ENCODE measurements at places on chromosomes 1 and 21.

- DNase-seq: peak; percentile 25
Measured at GRCh38 chr1:96309783-96310182, 411.8 kb upstream of the PTBP2 start.

DNA sequence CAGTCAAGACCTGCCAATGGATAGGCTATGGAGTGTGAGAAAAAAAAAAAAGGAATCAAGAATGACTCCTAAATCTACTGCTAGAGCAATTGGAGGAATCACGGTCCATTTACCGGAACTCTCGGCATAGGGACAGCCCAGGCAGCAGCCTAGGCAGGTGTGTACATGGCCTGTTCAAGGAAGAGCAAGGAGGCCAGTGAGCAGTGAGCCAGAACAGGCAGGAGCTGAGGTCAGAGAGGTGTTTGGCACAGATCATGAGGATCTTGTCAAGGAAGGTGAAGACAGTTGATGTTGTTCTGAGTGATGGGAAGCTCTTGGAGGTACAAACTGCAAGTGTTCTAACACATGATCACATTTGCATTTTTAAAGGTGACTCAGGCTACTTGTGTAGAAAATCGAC is 40.6 kb upstream of the HHAT start:
- DNase-seq: no peak

GRCh38 chr1:66725885-66726665 is 26.2 kb upstream of the DYNLT5 start:
- peak; percentile 60 for DNase-seq

GRCh38 chr1:32388641-32389040 is 5.6 kb downstream of the BSDC1 start:
- DNase-seq: no peak

GRCh38 chr1:74690364-74690696 is 16.7 kb upstream of the ERICH3 start:
- DNase-seq: no peak

GRCh38 chr1:99110140-99111041 is 105.7 kb upstream of the PLPPR5 start:
- no peak for DNase-seq

- DNase-seq: peak; percentile 45
Measured at GRCh38 chr1:183630748-183631147, 4.8 kb downstream of the ARPC5 start.

DNA sequence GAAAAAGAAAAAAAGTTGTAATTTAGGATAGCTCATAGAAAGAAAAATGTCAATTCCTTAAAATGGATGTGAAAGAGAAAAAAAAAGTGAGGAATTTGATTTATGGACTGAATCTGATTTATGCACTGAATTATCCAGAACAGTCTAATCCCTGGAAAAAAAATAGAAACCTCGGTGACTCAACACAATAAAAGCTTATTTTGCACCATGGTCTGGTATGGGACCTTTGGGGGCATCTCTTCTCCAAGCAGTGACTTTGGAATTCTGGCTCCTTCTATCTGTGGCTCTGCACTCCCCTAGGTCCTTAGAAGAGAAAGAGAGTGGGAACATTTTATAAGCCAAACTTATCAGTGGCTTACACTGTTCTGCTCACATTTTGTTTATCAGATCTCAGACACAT is 471.7 kb upstream of the B3GALT2 start:
- no peak for DNase-seq

- no peak for DNase-seq
Measured at GRCh38 chr1:236862219-236862591, 67.1 kb downstream of the MTR start.

- DNase-seq: no peak
Measured at GRCh38 chr1:211832661-211833060, 2.1 kb upstream of the LPGAT1 start.

DNA sequence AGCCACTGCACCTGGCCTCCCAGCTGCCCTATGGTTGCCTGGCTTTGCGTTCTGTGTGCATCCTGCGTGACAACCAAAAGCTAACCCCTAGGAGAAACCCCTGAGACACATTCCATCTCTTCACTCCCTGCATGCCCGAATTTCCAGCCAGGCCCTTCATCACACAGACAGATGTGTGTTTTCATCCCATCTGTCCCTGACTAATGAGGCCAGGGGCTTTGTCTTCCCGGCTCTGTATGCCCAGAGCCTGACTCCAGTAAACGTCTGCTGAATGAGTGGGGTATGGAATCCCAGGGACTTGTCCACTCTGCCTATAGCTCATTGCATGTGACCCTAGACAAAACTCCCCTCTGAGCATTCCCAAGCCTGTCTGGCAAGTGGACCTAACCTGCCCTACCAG is 9.6 kb downstream of the ESPN start:
- DNase-seq: no peak

DNA sequence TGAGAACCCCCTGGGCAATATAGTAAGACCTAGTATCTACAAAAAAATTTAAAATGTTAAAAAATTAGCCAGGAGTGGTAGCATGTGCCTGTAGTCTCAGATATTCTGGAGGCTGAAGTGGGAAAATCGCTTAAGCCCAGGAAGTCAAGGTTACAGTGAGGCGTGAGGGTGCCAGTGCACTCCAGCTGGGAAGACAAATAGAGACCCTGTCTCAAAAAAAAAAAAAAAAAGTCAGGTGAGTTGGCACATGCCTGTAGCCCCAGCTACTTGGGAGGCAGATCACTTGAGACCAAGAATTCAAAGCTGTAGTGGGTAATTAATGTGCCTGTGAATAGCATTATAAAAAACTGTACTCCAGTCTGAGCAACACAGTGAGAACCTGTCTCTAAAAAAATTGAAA is 4.6 kb downstream of the BECN2 start:
- no peak for DNase-seq

- no peak for DNase-seq
Measured at GRCh38 chr1:22053861-22054770, 1.6 kb downstream of the CDC42 start.

DNA sequence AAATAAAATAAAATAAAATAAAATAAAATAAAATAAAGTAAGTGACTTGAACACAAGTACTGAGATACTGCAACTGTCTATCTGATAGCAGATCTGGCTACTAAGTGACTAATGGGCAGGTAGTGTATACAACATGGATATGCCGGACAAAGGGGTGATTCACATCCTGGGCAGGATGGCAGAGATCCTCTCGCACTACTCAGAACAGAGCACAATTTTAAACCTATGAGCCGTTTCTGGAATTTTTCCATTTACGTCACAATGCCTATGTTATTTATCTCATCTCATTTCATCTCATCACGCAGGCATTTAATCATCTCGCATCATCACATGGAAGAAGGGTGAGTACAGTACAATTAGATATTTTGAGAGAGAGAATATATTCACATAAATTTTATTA is 233.3 kb upstream of the COA6 start:
- DNase-seq: peak; percentile 20

GRCh38 chr1:117007719-117008013 is 6.1 kb downstream of the CD101 start:
- DNase-seq: no peak

- DNase-seq: no peak
Measured at GRCh38 chr1:2405588-2406295, 6.6 kb downstream of the PEX10 start.

GRCh38 chr1:17637055-17637454 is 97.6 kb downstream of the ARHGEF10L start:
- DNase-seq: no peak

GRCh38 chr1:236417336-236417735 is 23.2 kb downstream of the EDARADD start:
- no peak for DNase-seq

DNA sequence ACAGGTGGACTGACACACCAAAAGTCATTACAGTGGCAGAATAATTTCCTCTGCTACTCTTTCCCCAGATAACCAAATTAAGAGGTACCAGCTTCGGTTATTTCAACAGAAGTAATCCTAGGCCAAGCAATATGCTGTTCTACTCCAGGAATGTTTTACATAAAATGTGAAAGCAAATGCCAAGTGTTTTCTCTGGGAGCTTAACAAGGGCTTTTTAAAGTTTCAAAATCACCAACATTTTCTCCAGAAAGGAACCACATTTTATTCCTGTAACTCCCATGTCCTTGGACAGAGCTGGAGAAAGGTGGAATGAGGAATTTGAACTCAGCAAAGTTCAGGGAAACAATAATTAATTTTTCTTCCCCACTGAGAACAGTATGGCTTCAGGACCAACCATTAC is 27.2 kb downstream of the CNN3 start:
- DNase-seq: no peak

GRCh38 chr1:115854005-115854404 is 13.1 kb upstream of the NHLH2 start:
- DNase-seq: no peak

DNA sequence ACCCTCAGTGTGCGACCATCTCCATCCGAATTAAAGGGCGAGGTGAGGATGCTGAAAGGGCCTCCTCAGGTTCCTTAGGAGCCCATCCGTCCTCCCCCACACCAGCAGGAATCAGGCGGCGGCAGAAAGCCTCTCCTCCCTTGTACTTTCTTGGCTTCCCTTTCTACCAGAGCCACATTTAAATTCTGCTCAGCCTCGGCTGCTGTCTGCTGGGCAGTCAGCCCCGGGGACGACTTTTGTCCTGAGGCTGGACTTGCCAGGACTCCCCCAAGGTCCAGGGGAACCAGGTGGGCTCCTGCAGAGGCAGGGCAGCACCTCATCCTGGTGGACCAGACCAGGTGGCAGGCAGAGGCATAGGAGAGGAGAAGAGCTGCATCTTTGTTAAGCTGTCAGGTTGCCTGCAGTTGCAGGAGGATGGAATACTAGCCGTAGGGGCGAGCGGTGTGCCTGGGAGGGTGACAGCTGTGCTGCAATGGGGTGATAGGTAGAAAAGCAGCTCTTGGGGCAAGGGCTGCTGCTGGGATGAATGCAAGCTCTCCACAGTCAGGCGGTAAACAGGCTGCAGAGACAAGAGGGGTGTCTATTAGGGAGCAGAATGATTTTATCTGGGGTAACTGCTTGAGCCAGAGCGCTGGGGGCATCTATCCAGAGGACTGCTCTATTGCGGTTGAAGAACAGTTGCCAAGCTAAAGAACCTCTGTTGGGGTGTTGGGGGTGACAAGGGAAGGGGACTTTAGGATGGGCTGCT is 46.2 kb upstream of the WASF2 start:
- no peak for DNase-seq

DNA sequence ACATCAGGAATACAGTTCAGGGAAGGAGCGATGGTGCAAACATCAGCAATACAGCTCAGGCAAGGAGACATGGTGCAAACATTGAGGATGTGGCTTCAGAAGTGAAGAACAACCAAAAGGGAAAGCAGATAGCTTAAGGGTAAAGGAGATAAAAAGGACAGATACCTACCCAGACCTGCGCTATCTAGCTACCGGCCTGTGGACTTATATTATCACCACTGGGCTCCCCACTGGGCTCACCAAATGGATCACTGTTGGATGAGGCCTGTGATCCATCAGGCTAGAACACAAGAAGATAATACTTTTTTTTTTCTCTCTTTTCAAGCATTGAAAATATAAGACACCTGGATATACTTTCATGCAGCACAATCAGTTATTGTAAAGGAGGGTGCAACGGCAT is 44.7 kb upstream of the C8B start:
- DNase-seq: no peak

DNA sequence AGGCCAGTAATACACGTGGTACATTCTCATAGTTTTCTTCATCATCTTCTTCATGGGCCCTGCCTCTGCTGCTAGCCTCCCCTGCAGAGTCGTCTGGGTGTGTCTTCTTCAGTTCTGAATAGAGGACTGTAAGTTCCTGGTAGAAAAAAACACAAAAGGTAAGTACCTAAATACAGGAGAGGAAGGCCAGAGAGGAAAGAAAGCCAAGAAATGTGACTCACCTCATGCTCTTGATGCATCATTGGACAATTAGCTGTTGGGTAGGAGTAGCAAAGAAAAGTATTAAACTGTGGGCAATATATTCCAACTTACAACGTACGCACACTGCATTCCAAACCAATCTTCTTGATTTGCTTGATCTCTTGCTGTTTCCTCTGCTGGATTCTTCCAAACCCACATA is 21.8 kb downstream of the FCRL3 start:
- DNase-seq: no peak

DNA sequence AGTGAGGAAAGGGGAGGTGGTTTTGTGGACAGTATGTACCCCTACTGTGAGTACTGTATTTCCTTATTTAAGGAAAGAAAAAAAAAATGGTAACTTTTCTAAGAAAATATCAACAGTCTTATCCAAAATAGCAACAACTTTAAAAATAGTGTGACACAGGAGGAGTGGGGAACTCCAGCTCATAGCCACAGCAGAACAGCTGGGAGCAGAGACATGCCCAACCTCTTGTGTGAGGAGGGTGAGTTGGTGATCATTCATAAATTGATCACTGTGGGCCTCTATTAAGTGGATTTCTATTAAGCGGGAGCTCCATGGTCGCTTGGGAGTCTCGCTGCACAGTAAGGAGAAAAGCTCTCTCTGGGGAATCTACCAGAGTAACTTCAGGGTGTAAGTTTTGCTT is 158.8 kb upstream of the DUSP10 start:
- no peak for DNase-seq

DNA sequence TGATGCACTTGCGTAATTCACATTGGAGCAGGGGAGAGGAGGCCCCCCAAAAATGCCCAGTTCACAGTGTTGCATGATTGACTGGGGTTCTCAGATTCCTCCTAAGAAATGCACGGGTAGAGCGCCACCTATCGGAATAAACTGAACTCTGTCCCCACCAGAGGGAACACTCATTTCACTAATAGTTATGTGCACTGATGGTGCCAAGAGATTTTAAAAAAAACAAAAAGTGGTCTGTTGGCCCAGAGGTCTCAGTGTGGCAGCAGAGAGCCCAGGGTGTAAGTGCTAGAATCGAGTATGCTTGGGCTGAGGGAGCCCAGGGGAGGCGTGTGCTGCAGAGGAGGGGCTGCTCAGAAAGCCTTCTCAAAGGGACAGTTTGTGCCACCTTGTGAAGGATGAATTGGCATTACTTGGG is 6.9 kb downstream of the PINK1 start:
- peak; percentile 72 for DNase-seq

DNA sequence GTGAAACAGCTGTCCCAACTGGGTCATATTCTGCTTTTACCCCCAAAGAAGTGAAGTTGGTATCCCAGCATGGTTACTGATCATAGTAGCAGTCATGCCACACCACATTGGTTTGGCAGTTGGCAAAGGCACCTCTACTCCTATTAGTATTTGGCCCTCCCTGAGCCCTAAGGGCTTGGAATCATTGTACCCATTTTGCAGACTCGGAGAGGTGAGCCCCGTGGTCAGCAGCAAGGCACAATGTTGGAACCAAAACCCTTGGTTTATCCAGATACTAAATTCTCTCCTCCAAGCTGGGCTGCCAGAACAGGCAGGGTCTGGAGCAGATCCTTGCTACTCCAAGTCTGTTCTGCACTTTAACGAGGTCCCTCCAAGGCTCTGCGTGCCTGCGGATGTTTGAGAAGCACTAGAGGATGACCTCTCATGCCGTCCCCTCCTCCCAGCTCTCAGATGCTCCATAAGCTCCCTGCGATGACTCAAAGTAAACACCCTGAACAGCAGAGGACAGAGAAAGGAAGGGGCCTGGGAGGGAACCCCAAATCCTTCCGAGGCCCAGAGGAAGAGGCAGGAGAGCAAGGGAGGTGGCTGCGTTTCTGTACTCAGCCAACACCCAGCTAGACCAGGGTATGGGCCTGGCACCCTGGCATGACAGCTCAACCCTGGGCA is 89.3 kb downstream of the PAX7 start:
- no peak for DNase-seq

Data from AG20443 (cell line).